Activated T-helper 1 cell treated with anti-CD3 and anti-CD28 coated beads, Interleukin-2, amount 50 U/mL, for 16 hours (primary cell): ENCODE measurements at places on chromosomes 16 and 17.

DNA sequence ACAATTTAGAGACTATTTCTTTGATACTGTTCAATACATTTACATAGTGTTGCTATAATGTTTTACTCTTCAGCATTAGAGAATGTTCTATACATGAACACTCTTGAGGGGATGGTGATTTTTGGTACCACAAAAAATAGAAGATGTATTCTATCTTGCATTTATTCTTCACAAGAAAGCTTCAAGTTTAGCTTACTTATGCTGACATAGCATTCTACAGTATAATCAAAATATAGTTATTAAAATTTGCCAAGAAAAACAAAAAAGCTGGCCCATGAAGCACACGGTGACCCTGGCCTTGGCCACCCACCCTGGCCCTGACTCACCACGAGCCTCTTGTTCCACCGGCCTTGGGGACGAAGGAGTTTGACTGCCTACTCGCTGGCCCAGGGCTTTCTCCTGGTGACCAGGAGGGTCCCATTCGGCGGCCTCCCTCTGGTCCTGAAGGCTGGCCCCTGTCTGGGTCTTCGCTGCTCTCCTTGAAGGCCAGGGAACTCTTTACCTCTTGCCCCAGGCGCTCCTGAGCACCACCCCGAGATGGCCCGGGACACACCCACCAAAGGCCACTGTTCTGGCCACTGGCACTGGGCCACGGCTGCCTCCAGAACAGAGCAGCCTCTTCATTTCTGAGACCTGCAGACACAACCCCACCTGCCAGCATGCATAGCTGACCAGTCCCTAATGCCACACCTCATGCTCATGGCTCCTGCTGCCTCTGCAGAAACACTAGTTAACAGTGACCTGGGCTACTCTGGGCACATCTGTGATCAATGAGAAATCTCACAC lies 22.5 kb upstream of the ICAM2 start:
- DNase-seq = no peak

- no peak for DNase-seq
Measured at GRCh38 chr17:58060596-58061191, 22.5 kb upstream of the DYNLL2 start.

- no peak for DNase-seq
Measured at GRCh38 chr17:73861543-73861942, 217.3 kb upstream of the SDK2 start.

DNA sequence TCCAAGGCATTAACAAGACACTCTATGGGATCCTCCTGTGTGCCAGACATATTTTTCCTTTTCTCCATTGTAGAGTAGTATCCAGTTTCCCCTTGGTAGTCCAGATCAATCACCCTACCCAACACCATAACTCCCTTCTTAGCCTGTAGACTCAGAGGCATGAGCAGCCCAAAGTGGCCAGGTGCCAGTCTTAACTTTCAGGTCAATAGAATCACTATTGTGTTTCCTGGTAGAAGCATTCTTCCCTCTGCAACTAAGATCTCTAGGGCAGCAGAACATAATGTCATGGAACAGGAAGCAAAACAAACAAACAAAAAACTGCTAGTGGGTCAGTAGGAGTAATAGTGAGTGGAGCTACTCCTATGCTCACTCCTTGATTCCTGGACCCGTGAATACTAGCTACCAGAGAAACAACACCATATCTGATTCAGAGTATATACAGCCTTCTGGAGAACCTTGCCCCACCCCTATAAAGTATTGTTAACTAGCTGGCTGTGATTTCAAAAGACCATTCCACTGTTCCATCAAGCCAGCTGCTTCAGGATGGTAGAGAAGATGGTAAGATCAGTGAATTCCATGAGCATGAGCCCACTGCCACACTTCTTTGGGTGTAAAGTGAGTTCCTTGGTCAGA lies 11.2 kb upstream of the CLEC19A start:
- DNase-seq = no peak

- no peak for DNase-seq
Measured at GRCh38 chr17:15334266-15334665, 7.1 kb downstream of the TEKT3 start.

DNA sequence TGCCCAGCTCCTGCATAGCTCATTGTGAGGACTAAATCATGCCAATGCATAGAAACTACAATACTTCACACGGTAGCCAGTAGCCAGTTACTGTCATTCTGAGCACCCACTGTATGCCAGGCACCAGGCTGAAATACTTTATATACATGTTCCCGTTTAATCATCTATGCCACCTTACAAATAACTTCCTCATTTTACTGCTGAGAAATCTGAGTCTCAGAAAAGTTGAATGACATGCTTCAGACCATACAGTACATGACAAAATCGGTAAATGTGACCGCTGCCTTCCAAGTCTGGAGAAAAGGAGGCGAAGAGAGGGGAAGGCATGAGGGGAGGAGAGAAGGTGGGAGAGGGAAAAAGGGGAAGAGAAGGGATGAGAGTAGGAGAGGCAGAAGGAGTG lies 9.2 kb upstream of the TLCD3B start:
- no peak for DNase-seq

GRCh38 chr17:50708050-50709000 lies 611 bp upstream of the ANKRD40 start:
- no peak for DNase-seq

DNA sequence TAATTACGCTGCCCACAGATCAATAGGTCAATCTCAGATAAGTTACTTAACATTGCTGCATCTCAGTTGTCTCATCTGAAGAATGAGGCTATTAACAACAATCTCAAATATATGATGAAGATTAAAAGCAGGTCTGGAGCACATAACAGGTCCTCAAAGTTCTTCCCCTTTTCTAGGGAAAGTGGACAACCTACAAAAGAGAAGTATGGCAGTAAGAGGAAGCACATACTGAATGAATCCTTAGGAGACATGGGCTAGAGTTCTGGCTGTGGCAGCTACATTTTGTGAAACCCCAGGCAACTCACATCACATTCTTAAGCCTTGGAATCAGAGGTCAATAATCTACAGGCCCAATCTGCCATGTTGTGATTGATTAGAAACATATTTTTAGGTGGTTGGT lies 180.6 kb downstream of the PCTP start:
- no peak for DNase-seq

DNA sequence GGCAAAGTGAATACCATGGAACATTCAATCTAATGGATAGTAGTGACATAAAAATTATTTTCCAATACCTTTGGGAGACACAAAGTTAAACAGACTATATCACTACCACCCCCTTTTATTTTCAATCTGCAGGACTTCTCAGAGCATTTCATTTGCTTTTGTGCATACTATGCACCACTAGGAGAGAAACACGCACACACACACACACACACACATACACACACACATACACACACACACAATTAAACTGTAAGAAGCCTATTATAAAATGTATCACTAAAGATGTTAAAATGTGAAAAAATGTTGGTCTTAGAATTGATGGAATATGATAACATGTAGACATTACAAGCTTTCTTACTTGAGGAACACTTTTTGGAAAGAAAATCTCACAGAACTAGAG lies 331.4 kb downstream of the CA10 start:
- no peak for DNase-seq
